ENCODE measurements at places on chromosomes 7 and 10. TPM values are rescaled to one million over a fixed set of nuclear protein-coding genes. Genes with fewer than 3 reads are reported as not detected.

DNA sequence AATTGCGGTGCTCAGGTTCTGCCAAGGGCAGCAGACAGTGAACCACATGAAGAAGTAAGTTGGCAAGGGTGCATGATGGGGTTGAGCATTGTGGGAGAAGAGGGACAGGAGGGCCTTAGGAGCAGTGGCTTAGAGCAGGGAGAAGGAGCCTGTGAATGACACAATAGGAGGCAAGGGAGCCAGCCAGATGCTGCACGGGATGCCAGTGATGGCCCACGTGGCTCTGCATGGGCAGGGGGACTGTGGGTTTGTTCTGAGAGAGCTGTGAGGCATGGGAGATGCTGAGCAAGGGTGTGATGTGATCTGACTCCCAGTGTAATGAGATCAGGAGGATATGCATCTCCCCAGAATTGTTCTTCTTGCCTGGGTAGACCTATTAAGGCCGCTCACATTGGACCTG is 60.9 kb downstream of the C10orf90 start:
- H3K27me3 ChIP-seq = no peaks in the 10 kb centered on the region
- no peak for DNase-seq

DNA sequence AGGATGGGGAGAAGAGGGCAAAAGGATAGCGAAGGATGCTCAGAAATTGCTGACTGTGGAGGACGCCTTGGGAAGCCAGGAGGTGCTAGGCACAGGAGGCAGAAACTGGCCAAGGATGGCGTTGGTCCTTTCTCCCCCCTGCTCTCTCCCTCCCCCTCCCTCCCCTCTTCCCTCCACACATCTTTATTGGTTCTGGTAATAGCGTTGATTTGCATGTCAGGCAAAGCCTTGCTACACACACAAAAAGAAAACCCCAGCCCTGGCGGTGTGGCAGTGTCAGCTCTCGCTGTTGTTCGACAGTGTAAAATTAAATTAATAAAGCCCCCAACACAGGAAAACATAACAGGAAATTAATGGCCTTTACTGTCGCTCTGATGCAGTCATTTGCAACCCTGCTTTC is 47.2 kb downstream of the PAX2 start:
- no peaks in the 10 kb centered on the region for H3K4me1 ChIP-seq
- H3K27me3 ChIP-seq = peaks cover 25% of the 10 kb centered on the region
- H3K4me3 ChIP-seq = no peak overlapping the region
- no peaks in the 10 kb centered on the region for H3K36me3 ChIP-seq

GRCh38 chr7:47635091-47636080 is 53.5 kb upstream of the TNS3 start:
- no peaks in the 10 kb centered on the region for H3K36me3 ChIP-seq
- no peak overlapping the region for H3K27ac ChIP-seq
- H3K27me3 ChIP-seq = no peaks in the 10 kb centered on the region
- H3K4me1 ChIP-seq = no peaks in the 10 kb centered on the region
- no peak for DNase-seq
- H3K4me3 ChIP-seq = no peak overlapping the region

DNA sequence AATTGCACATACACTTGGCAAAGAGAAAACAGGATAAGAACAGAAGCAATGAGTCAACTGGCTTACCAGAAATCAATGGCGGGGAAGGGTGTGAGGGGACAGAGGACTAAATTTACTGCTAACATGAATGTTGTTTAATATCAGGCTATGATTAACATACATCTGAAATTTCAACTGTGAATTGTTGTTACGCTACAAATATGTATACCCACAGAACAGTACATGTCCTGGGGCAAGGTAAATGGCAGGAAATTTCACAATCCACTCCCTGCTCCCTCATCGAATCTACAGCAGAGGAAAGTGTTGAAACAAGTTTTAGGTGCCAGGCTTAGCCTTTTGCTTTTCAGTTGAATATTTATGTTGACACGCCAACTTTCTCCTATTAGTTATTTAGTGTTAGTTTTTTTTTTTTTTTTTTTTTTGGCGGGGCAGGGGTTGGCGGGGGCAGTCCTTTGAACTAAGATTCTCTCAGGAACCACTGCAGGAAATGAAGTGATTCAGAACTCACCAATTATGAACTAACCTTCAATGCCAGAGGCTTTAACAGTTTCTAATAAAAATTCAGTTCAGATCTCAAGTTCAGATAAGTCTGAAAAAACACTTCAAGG is 99.0 kb downstream of the UBE2H start:
- H3K4me1 ChIP-seq = peaks cover 29% of the 10 kb centered on the region
- H3K4me3 ChIP-seq = no peak overlapping the region
- H3K27ac ChIP-seq = no peak overlapping the region
- peaks cover 6% of the 10 kb centered on the region for H3K36me3 ChIP-seq
- no peaks in the 10 kb centered on the region for H3K27me3 ChIP-seq

GRCh38 chr10:17074541-17074847 is 55.1 kb downstream of the CUBN start:
- H3K4me3 ChIP-seq = no peak overlapping the region
- H3K4me1 ChIP-seq = peaks cover 1% of the 10 kb centered on the region

PPP1R17 gene
- total RNA-seq = not detected

DNA sequence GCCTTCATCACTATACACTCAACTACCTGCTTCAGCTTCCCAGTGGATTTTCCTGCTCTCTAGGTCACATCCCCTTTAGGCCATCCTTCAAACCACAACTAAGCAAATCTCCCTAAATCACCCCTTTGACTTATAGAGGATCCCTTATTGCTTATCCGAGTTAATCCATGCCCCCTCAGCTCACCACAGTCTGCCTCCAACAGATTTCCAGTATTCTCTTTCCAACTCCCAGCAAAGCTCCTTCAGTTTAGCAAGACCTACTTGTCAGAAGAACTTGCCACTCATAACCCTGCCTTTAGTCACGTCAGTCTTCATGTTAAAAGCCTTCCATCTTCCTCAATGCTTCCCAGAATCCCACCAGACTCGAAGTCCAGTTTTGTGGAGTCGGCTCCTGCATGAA is 38.6 kb downstream of the RAPGEF5 start:
- H3K4me3 ChIP-seq = no peak overlapping the region
- no peaks in the 10 kb centered on the region for H3K36me3 ChIP-seq
- H3K27me3 ChIP-seq = peaks cover 5% of the 10 kb centered on the region
- DNase-seq = no peak
- H3K4me1 ChIP-seq = no peaks in the 10 kb centered on the region

DNA sequence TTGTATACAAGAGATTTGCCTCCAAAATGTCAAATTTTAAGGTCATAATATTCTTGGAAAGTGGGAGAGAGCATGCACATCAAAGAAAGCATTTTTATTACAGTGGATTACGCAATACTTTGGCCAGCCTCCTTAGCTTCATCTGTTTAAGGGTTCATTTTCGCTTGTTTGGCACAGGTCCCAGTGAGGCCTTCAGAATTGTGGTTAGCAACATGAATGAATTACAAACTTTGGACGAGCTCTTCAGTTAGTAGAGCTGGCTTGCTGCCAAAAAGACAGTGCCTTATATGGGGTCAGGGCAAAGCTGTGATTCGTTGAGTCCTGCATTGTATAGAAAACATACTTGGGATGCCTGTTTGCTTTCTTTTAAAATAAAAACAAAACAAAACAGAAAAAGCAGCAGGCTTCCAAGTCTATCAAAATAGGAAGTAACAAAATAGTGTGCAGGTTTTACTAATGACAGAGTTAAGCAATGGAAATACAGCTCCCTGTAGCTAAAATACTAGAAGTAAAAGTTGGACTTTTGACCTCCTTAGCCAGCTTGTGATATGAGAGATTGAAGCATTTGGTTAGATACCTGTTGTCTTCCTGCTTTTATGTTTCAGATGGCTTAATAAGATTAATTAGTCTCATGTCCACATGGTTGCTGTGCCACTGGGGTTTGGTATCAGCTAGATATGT is 190.8 kb downstream of the MLLT10 start:
- H3K36me3 ChIP-seq = peaks cover 26% of the 10 kb centered on the region
- H3K4me3 ChIP-seq = no peak overlapping the region
- H3K27ac ChIP-seq = no peak overlapping the region
- peaks cover 24% of the 10 kb centered on the region for H3K4me1 ChIP-seq
- H3K27me3 ChIP-seq = no peaks in the 10 kb centered on the region

- H3K4me1 ChIP-seq = no peaks in the 10 kb centered on the region
- no peak for DNase-seq
- no peak overlapping the region for H3K4me3 ChIP-seq
- H3K36me3 ChIP-seq = no peaks in the 10 kb centered on the region
Observed at GRCh38 chr10:9869205-9869604, 1148.5 kb upstream of the CELF2 start.

DNA sequence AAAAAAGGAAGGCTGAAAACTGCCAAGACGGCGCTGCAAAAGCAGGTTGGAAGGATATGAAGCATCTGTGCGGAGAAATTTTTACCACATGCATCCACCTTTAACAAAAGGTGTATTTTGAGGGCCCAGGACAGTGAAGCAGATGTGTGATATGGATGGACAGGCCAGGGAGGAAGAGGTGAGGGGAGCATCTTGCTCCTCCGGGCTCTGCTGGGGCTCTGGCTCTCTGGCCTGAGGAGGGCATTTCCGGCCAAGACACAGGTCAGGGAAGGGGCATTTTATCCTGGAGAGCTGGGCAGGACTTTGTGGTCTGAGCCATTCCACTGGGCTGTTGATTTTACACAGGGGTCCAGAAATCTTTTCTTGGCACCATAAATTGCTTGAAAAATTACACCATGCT is 175.1 kb downstream of the ZMYND11 start:
- H3K36me3 ChIP-seq = no peaks in the 10 kb centered on the region
- H3K27me3 ChIP-seq = no peaks in the 10 kb centered on the region
- no peak for DNase-seq
- H3K4me3 ChIP-seq = no peak overlapping the region
- peaks cover 13% of the 10 kb centered on the region for H3K4me1 ChIP-seq

GRCh38 chr7:139264220-139264619 is 33.2 kb downstream of the UBN2 start:
- H3K27ac ChIP-seq = no peak overlapping the region
- H3K4me1 ChIP-seq = no peaks in the 10 kb centered on the region
- H3K4me3 ChIP-seq = no peak overlapping the region
- H3K27me3 ChIP-seq = no peaks in the 10 kb centered on the region

ADAP1 gene
- 24.2 TPM for total RNA-seq

Data from activated CD8-positive, alpha-beta T cell treated with anti-CD3 and anti-CD28 coated beads, Interleukin-2, amount 10 ng/mL, durations not matched to agents 7 days and 5 days (primary cell).